ENCODE measurements at places on chromosomes 7 and 10.

- DNase-seq = no peak
Measured at GRCh38 chr10:33009244-33010131, 51.5 kb upstream of the ITGB1 start.

GRCh38 chr10:24493165-24493564 is 230.5 kb downstream of the ARHGAP21 start:
- no peak for DNase-seq

DNA sequence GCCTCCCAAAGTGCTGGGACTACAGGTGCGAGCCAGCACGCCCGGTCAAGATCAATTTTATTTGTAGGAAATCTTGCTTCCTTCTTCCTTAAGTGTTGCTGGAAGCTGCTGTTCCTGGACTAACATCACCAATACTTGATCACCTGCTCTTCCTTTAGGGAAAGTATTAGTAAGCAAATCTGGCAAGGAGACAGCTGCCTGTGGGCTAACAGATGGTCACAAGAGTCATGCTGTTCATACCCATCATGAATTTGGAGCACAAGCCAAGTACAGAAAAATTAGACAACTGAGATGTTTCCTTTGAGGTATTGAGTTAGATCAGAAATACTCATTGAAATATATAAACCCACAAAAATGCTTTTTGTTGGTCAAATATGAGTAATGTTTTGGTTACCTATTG is 27.9 kb downstream of the BAIAP2L1 start:
- no peak for DNase-seq

DNA sequence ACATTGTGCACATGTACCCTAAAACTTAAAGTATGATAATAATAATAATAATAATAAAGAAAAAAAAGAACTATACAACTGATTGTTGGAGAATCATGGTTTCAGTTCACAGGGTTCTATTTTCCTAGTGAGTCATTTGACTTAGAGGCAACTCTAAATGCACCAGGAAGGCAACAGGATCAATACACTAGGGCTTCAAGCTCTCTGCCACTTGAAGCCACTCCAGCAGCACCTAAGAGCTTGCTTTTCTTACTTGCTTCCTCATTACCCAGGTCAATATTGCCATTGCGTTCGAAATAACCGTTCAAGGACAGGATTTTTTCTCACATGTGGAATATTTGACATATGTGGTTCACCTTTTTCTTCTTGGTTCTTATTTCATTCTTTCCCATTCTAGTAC is 189.7 kb downstream of the GRM3 start:
- no peak for DNase-seq

GRCh38 chr10:1662438-1663025 is 74.8 kb downstream of the ADARB2 start:
- no peak for DNase-seq

DNA sequence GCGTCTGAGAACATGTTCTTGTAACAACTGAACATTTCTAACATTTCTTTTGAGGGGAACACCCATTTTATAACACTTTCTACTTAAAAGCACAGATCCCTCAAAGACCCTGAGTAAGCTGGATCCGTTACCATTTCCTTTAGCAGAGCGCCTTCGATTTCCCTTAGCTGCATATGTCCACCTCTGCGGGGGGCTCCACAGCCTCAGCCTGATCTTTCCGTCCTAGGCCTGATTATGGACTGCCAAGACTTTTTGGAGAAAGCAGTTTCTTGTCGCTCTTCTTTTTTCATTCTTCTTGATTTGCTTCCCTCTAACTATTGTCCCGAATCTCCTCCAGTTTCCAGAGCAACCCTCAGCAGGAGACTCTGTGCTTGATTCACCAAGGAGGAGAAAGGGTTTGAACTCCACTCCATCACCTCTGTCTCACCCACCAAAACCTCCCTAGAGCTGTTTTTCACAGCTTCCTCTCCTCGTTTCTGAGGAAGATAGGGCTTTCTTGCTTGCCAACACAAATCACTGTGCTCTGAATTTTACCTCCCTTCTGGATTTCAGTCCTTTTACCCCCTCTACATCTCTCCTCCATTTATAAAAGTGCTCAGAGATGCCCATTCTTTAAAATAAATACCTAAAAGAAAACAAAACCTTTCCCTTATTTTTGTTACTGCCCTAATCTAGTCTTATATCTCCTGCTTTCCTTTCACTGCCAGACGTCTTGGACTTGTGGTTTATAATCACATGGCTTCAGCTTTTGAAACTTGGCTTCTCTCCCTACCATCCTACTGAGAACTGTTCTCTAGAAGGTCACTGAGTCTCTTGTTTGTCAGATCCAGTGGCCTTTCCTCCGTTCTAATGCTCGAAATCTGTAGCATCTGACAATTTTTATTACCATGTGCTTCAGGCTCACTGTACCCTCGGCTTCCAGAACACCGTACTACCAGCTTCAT is 30.5 kb upstream of the ZRANB1 start:
- DNase-seq = no peak

GRCh38 chr10:98610836-98611235 is 164.1 kb upstream of the HPS1 start:
- no peak for DNase-seq

DNA sequence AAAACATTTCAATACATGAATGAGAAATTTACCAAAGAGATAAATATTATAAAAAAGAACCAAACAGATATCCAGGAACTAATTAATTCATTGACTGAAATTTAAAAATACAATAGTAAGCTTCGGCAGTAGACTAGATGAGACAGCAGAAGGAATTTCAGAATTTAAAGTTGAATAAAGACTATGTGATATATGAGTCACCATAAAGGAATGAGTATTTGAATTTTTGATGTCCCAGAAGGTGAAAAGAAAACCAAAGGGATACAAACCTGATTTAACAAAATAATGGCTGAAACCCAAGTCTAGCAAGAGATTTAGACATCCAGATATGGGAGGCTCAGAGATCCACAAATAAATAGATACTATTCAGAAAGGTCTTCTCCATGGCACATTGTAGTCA is 623.9 kb upstream of the FOXK1 start:
- no peak for DNase-seq

GRCh38 chr10:34736976-34737771 is 77.9 kb downstream of the PARD3 start:
- no peak for DNase-seq

DNA sequence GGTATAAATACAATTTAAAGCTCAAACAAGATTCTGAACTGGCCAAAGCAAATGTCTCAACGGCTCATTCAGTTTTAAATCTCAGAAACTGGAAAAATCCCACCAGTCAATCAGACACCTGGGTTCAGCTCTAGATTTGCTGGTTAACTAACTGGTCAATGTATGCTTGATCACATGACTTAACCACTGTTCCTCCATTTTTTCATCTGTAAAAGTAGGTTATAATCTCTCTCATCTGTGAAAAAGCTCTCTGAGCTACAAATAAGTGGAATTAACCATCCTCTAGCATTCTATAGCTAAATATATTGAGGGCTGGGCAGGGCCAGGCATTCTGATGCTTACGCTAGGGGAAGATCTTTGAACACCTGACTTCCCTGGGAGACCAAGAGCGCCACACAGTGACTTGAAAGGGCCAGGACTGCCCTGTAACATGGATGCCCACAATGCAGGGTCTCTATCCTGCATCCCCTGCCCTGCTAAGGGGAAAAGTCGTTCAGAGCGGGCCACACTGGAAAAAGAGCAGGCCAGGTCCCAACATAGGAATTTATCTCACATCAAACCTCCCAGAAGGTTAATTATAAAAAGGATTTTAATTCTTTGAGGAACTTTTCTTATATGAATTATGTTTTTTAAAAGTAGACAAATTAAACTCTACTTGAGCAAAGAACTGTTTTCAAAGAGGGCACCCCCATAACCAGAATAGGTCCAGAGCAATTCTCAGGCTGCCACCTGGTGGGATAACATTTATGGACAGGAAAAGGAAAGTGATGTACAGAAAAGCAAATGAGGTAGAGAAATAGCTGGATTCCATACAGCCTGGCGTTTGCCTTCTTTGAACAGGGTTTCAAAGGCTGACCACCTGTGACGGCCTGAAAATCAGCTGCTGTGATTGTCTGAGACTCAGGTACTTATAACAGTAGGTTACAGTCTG is 1.8 kb downstream of the RP9 start:
- DNase-seq = peak; percentile 72

GRCh38 chr10:63720072-63720537 is 198.9 kb downstream of the REEP3 start:
- peak; percentile 78 for DNase-seq

DNA sequence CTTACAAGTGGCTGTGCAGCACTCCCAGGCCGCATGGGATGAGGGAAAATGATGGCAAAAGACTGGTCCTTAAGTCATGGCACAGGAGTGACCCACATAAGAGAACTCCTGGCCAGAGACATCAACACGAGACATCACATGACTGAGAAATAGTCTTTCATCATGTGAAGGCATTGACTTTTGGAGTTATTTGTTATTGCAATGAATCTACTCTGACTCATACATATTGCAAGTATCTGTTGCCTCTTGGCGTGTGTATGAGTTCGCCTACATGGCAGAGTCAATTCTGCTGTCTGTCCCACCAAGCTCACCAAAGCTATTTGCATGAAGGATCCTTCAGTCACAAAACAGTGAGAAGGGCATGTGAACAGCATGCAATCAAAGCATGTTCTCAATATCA is 59.7 kb upstream of the HABP2 start:
- no peak for DNase-seq

DNA sequence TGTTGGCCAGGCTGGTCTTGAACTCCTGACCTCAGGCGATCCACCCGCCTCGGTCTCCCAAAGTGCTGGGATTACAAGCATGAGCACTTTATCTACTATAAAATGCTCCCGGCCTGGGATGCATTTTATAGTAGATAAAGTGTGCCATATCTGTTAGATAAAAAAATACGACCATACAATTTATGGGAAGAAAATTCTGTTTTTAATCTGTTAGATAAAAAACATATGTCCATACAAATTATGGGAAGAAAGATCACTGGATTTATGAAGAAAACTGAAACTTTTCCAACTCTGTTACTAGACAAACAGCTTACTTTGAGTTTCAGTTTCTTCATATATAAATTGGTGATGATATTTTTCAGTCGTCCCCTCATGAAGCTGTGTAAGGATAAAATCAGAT is 4.5 kb downstream of the TSPAN13 start:
- no peak for DNase-seq

DNA sequence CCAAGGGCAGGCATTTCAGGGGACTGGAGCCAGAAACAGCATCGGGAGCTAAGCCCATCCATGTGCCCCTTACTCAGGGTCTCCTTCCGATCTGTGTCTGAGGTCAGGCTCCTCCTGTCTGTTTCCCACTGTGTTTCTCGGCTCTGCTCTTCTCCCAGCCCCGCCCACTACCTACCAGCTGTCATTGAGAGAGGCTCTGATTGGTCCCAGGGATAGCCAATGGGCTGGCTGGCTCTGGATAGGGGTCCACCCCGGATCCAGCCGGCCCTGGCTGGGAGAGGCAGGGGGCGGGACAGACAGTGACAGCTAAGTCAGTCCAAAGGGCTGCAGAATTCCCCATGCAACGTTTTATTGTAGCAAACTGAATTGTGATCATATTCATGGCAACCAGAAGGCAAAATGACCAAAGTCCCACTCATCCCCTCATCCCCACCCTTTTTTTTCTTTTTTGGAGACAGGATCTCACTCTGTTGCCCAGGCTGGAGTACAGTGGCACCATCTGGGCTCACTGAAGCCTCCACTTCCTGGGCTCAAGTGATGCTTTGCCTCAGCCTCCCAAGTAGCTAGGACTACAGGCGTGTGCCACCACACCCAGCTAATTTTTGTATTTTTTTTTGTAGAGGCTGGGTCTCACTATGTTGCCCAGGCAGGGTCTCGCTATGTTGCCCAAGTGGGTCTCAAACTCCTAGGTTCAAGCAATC is 76.3 kb downstream of the CLIP2 start:
- DNase-seq = no peak

DNA sequence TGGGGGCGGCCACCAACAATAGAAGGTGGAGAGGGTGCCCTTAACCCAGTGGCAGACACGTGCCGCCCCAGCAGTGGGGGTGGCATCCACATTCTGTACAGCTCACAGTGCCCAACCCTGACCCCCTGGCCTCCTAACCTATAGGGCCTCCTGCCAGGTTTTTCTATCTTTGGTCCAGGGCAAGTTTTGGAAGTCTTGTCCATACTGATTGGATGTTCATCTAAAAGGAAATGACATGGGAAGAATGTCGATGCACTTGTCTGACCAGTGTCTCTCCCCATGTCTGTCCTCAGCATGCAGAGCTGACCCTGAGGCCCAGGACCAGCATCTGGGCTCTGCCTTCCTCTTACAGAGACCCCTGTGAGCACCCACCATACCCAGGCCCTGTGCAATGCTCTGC is 32.3 kb upstream of the ANTXRL start:
- DNase-seq = no peak

DNA sequence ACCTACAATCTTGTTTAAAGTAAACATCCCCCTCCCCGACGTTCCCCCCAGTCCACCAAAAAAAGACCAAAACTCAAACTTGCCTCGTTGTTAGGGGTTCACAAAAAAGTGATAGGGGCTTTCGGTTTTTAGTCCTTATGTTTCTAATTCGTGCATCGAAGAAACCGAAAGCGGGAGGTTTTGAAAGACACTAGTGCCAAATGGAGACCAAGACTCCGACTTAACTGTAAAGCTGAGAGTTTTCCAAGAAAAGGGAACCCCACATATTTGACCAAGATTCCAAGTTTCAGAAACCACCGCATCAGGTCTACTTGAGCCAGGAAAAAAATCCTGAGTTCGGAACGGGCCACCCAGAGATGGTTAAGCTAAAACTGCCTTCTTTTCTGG is 534 bp downstream of the PSMA2 start:
- DNase-seq = peak; percentile 47

GRCh38 chr10:78266741-78267469 is 233.2 kb downstream of the RPS24 start:
- no peak for DNase-seq

GRCh38 chr7:90625562-90625961 is 29.4 kb downstream of the CDK14 start:
- DNase-seq = no peak

GRCh38 chr10:72639441-72639873 is 13.6 kb upstream of the MICU1 start:
- no peak for DNase-seq

- no peak for DNase-seq
Measured at GRCh38 chr10:79928028-79928583, 20.8 kb downstream of the SFTPD start.

DNA sequence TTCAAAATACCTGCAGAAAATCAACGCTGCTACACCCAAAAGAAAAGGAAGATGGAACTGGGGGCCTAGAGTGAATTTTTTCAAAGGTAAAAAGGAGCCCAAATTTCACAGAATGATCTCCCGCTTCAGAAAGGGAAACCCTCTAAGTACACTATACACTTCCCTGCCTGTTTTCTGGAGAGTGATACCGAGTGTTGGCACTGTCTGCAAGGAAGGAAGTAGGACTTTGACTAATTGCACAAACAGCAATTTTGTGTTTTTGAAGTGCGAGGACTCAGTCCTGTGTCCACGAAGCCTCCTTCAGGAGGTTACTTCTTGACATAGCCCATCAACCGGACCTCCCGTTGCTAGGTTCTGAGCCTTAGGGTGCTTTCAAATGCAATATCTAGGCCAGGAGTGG is 106.3 kb downstream of the KIAA1217 start:
- no peak for DNase-seq

All from CD4-positive, alpha-beta T cell treated with Interleukin-21 for 1 hour (primary cell).